ENCODE measurements at places on chromosomes 3 and 15.

GRCh38 chr15:71732636-71733035 lies 77.7 kb upstream of the NR2E3 start:
- no peak for DNase-seq

- DNase-seq = peak; percentile 95
Measured at GRCh38 chr3:49553692-49554632, at the start of gene BSN. TSS of gene BSN (plus strand) at chr3:49554477. CDS start at chr3:49554603, 126 bp downstream.

DNA sequence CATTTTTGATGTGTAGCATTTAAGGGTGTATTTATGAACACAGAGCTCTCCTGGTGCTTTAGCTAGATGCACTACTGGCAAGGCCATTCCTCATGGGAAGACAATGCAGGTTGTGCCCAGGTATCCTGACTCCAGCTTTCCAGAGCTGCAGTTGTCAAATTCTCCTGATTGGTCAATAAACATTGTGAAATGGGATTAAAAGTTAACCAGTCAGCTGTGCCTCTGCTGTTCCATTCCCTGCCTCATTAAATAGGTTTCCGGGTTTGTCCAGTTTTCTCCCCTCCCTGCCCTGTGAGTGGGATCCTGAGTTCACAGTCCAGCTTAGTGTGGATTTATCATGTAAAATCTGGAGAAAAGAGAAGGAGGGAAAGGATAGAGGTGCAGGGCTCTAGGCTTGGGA lies 207.3 kb downstream of the SQOR start:
- no peak for DNase-seq

DNA sequence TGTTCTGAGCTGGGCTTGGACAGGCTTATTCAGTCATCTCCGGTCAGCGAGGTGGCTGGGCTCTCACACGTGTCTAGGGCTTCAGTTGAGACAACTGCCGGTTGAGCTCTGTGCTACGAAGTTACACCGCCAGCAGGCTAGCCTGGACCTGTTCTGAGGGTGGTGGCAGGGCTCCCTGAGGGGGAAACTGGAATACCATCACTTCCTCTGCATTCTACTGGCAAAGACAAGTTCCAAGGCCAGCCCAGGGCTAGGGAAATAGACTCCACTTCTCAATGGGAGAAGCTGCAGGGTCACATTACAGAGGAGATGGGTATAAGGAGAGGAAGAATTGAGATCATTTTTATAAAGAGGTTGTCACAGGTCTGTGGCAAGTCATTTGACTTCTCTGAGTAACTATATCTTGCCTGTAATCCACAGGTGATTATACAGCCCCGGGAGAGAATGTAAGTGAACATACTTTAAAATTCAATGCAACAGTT lies 106.8 kb upstream of the IL12A start:
- peak; percentile 21 for DNase-seq

DNA sequence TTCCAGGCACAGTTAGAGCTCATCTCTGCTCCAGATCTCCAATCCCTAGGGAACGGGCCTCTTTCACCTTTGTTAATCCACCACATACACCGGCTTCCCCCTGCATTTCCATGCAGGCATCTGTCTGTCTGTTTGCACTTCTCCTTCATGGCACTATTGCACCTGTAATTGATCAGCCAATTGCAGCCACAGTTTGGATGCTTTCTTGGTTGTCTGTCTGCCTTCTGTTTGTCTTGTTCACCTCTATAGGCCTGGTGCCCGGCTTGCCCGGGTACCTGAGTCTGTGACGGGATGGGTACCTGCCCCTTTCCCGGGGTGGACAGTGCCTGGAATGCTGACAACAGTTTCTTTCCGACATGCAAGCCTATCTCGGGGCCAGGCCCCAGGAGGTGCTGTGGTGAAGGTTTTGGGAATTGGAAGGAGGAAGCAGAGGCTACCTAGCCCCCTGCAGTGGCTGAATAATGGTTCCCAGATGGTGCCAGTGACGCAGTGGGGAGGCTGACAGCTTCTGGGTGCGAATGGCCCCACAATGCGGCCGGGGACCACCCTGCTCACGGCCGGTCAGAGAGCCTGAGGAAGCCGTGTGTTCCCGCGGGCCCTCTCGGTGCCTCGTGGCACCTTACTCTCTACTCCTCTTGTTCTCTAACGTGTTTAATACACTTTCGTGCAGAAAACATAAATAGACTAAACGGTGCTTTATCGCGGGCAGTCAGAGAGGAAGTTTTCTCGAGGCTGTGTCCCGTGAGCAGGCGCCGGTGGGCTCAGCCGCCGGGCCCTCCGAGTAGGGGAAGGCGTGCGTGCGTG lies 31.3 kb upstream of the RAB6B start:
- DNase-seq = no peak

- DNase-seq = no peak
Measured at GRCh38 chr15:92100301-92100700, 246.8 kb downstream of the SLCO3A1 start.

- no peak for DNase-seq
Measured at GRCh38 chr3:181935915-181936314, 224.2 kb downstream of the SOX2 start.

DNA sequence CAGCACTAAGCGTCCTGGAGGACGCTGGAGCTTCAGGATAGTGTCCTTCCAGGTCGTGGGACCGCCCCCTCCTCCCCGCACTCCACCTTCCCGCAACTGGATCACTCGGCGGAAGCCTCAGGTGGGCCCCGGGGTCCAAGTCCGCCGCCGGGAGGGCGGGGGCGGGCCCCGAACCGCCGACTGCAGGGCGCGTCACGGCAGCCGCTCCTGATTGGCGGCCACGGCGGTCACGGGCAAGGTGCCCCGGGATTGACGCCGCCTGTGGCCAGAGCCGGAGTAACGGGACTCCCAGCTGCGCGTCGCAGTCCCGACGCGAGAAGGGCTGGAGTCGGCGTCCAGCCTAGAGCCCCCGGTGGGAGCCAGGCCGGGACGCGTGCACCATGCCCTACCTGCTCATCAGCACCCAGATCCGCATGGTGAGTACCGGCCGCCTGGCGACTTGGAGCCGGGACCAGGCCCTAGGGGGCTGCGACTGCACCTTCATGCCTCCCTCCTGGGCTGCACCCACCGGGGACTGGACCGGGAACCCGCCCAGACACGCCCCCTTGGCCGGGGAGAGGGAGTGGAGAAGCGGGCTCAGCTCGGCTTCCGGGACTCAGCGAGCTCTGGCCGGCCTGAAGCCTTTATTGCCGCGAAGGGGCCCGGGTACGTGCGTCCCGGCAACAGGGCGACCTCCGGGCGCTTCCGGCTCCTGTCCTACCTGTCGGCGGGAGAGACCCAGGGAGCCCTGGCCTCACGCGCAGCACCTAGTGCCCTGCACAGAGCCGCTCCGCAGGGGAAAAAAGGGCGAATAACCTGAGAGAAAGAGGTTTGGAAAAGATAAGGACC lies at the start of gene GCHFR:
GCHFR (plus strand) TSS at position 268 of the 828 bp plus-strand sequence; CDS start at position 381, 113 bp downstream.
- DNase-seq = peak; percentile 63

- DNase-seq = no peak
Measured at GRCh38 chr3:153396581-153396980, 234.6 kb downstream of the RAP2B start.

GRCh38 chr3:64166584-64167162 lies 58.6 kb downstream of the PRICKLE2 start:
- no peak for DNase-seq

- peak; percentile 25 for DNase-seq
Measured at GRCh38 chr3:182524711-182525401, 268.4 kb upstream of the ATP11B start.

- no peak for DNase-seq
Measured at GRCh38 chr3:150128126-150128525, 157.4 kb upstream of the PFN2 start.

DNA sequence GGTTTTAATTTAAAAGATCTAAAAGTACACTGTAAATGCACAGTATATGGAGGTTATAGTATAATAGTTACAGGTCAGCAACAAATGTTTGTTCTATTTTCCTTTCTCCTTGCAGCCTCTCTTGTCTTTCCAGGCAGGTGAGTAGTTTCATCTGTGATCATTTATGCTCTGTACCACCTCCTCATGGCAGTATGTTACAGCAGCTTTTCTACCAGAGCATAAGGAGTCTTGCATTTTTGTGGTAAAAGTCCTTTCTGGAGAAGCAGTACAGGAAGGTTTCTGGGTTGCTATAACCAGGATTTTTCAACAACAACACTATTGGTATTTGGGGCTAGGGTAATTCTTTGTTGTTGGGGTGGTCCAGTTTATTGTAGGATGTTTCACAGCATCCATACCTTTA lies 59.5 kb downstream of the ZNF609 start:
- no peak for DNase-seq

- no peak for DNase-seq
Measured at GRCh38 chr15:83734487-83734886, 80.6 kb downstream of the ADAMTSL3 start.

- DNase-seq = no peak
Measured at GRCh38 chr3:109532257-109533216, 195.2 kb upstream of the DPPA4 start.

DNA sequence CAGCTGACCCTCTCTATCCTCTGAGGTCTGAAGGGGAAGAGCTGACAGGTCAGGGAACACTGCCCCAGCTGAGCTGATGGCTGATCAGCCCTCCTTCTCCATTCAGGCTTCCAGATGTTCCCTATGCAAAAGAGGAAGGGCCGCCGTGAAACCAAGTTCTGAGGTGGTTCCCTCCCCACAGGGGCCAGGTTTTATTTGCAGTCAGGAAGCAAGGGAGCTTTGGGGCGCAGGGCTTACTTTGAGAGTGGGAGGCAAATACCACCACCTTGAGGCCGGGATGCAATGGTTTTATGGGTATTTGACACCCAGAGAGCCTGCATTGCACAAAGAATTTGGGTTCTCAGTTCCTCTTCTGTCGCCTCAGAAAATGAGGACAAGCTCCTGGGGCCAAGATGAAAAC lies 186.9 kb downstream of the ARRDC4 start:
- no peak for DNase-seq

GRCh38 chr3:37661615-37662306 lies 199.9 kb upstream of the CTDSPL start:
- no peak for DNase-seq

GRCh38 chr15:41980654-41981323 lies 8.4 kb upstream of the EHD4 start:
- peak; percentile 77 for DNase-seq

GRCh38 chr3:35787936-35788335 lies 148.6 kb downstream of the ARPP21 start:
- DNase-seq = no peak

- DNase-seq = peak; percentile 52
Measured at GRCh38 chr3:129315223-129315997, 36.7 kb downstream of the HMCES start.

DNA sequence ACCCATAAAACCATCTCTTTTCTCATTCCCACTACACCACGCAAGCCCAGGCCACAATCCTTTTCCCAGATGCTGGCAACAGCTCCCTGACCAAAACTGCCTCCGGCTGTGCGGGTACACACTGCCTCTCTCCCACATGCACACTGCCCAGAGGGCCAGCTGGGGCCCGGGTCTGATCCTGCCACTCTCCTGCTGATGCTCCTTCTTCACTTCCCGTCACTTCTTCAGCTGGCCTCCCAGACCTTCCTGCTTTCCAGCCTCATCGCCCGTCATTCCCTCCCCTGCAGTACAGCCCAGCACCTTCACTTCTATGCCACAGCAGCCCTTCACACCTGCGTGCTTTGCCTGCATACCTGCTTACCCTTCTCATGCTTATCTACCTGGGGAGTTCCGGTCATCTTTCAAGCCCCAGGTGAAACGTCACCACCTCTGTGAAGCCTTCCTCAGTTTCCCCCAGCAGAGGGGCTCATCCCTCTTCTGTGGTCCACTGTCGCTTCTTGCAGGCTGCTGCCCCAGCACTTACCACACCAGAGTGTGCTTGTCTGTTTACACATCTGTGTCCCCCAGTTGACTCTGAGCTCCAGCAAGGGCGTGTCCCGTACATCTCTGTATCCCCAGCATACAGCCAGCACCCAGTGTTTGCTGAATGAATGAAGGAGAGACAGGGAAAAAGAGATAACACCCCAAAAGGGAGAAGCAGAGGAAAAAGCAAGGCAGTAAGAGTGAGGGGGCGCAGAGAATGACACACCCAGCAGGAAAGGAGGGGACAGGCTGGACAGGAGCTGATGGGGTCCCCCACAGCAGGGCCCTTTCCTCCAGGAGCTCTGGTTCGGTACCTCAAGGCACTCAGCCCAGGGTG lies 22.2 kb downstream of the GRAMD2A start:
- no peak for DNase-seq

- DNase-seq = no peak
Measured at GRCh38 chr15:95758451-95758850, 572.0 kb upstream of the NR2F2 start.

GRCh38 chr15:25734680-25735355 lies 128.3 kb downstream of the ATP10A start:
- no peak for DNase-seq

DNA sequence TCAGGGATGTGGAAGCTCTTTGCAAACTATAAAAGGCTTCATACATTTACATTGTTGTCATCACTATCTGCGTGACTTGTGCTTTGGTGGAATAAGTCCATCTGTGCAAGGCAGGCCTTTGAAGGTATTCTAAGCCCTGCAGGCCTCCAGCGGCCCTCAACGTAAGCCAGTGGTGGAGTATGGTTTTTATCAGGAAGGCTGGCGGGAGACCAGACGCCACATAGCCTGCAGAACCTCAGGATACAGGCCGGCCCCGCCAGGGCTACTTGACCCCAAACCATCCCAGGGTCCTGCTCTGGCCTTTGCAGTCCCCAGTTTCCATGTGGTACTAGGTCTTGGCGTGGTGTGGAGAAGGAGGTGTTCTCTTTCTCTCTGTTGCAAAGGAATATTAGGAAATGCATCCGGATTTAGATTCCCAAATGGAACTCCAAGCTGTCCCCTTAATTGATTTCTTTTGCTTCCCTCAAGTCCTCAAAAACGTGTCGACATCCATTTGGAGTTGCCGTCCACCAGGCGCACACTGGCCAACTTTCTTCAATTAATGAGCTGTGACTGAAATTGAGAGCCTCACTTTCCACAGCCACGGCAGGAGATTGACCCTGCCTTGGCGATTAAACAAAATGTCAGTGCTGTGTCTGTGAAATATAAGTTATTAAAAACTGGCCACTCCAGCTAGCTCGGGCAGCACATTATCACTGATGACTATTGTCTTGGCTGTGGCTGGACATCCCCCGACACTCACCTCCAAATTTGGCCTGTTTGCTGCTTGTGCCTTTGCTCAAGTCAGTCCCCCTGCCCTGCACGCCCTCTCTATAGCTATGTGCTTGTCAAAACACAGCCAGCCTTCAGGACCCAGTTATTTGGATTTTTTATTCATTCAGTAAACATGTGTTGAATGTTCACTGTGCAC lies 239.8 kb upstream of the TLE3 start:
- peak; percentile 62 for DNase-seq

- no peak for DNase-seq
Measured at GRCh38 chr3:11002371-11002807, 9.8 kb downstream of the SLC6A1 start.

DNA sequence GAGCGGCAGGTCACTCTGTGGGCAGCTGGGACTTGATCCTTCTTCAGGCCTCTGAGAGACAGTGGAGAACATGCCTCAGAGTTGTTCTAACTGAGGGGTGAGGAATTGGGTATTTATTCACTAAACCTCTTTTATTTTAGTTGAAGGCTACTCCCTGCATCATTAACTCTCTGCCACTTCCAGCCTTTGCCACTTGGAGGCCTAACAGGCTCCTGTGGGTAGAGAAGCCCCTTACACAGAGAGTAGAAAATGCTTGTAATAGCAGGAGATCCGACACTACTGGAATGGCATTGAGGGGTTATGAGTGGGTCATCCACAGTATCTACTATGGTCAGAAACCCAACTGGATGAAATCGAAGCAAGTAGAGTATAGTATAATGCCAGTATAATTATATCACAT lies 81.7 kb downstream of the RYR3 start:
- DNase-seq = no peak

GRCh38 chr3:119664850-119665379 lies 4.5 kb upstream of the POPDC2 start:
- no peak for DNase-seq
